ENCODE measurements at places on chromosomes 1 and 21. TPM values are rescaled to one million over a fixed set of nuclear protein-coding genes. Genes with fewer than 3 reads are reported as not detected.
A peak's percentile ranks its signal among the peaks of the same experiment; 100 is the strongest.

Gene CCDC185
- total RNA-seq, result 29.8 TPM

Gene C1orf94
- total RNA-seq, result 16.5 TPM

Gene MIXL1
- total RNA-seq, result 0.39 TPM

Gene CDC14A
- 28.3 TPM for total RNA-seq

Gene CELA3B
- total RNA-seq, result 0.63 TPM

Gene SH3GLB1
- total RNA-seq, result 58.9 TPM

Gene CFHR1
- not detected for total RNA-seq

GRCh38 chr1:85571181-85571759 is 9.3 kb upstream of the CCN1 start:
- no peaks in the 10 kb centered on the region for H3K4me1 ChIP-seq
- no peaks in the 10 kb centered on the region for H3K27me3 ChIP-seq
- DNase-seq, result no peak
- no peak overlapping the region for H3K4me3 ChIP-seq
- H3K27ac ChIP-seq, result no peak overlapping the region

DNA sequence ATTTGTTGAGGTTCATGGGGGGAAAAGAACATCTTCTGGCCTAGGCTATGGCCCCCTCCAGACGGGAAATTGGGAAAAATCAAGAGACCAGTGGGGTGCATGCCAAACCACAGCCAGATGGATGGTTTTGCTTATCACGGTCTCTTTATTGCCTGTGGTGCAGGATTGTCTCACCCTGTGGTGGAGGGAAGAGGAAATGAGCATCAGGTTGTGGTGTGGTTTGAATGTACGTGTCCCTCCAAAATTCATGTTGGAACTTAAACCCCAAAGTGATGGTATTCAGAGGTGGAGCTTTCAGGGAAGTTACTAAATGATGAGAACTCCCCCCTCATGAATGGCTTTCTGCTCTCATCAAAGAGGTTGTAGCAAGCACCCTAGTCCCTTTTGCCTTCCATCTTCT is 525.7 kb downstream of the NPHP4 start:
- H3K27me3 ChIP-seq, result no peaks in the 10 kb centered on the region
- no peak overlapping the region for H3K27ac ChIP-seq
- DNase-seq, result no peak

- H3K4me3 ChIP-seq, result no peak overlapping the region
- no peaks in the 10 kb centered on the region for H3K4me1 ChIP-seq
- no peaks in the 10 kb centered on the region for H3K36me3 ChIP-seq
- no peak overlapping the region for H3K27ac ChIP-seq
These were observed 28.3 kb downstream of the PRDX6 start for GRCh38 chr1:173505391-173505790.

DNA sequence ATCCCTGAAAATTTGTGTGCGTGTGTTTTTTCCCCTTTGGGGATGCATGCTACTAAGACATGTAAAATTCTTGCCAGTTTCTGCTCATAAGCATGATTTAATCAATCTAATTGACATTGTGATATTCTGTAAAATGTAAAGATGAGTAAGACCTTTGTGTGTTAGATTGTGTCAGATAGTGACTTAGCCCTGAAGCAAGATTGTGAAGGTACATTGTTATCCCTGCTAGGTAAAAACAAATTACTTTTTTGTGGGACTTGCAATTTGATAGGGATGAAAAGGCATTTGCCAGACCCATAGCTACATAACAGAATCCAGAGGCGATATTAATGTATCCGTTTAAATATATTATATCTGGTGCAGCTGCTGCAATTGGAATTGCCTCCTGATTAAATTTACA is 338.0 kb downstream of the RWDD3 start:
- no peak for DNase-seq
- H3K4me3 ChIP-seq, result no peak overlapping the region
- H3K4me1 ChIP-seq, result no peaks in the 10 kb centered on the region
- no peaks in the 10 kb centered on the region for H3K27me3 ChIP-seq

- H3K27me3 ChIP-seq, result no peaks in the 10 kb centered on the region
- no peak overlapping the region for H3K27ac ChIP-seq
- no peak for DNase-seq
These were observed 47.9 kb downstream of the LAMC1 start for GRCh38 chr1:183070923-183071618.

DNA sequence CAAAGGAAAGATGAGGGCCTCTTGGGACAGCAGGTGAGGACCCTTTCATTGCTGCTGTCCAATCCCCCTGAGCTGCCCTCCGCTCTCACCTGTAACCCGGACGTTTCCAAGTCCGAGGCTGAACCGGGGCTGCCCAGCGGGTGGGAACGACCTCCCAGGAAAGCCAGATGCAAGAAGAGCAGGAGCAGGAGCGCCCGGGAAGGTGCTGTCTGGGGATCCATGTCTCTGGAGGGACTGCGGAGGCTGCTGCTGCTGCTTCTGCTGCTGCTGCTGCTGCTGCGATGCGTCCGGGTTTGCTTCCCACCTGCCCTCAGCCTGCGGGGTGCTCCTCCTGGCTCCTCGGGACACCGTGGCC is at the start of gene NPPB:
TSS of gene NPPB (minus strand) at position 333 of the 355 bp plus-strand sequence. CDS start at position 221, 112 bp downstream.
- H3K36me3 ChIP-seq, result no peaks in the 10 kb centered on the region
- no peak within 1 kb of the TSS for H3K27ac ChIP-seq
- H3K4me3 ChIP-seq, result no peak within 1 kb of the TSS
- DNase-seq, result no peak

GRCh38 chr1:213535679-213536078 is 452.1 kb upstream of the PROX1 start:
- DNase-seq, result peak; percentile 48
- H3K4me1 ChIP-seq, result peaks cover 3% of the 10 kb centered on the region
- H3K4me3 ChIP-seq, result peak overlapping the region; percentile 1
- no peaks in the 10 kb centered on the region for H3K27me3 ChIP-seq

DNA sequence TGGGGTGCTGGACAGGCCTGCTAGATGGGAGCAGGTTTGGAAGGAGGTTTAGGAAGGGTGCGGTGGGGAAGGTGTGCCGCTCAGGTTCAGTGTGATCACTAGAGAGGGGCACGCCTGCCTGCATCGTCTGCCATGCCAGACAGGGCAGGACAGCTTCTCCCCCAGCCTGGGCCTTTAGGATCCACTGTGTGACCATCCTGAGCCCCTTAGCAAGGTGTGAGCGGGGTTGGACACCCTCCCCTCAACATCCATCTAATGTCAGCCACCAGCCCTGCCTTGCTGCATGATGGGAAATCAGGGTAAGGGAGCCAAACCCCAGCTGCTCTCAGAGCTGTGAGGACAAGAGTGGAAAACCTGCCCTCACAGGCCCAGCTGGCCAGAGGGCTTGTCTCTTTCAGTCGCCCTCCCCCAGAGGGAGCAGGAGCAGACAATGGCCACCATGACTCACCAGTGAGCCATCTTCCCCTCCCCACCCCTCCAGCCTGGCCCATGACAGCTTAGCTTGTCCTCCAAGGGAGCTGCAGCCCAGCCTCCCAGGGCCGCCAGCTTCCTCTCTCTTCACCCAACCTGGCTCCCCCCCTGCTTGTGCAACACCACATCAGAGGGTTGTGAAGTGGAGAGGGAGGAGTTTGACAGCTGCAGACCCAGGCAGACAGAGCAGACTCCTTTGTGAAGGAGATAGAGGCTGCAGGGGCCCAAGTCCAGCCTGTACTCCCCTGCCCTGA is 37.0 kb downstream of the NUAK2 start:
- H3K27me3 ChIP-seq, result no peaks in the 10 kb centered on the region
- H3K4me1 ChIP-seq, result peaks cover 21% of the 10 kb centered on the region
- H3K4me3 ChIP-seq, result no peak overlapping the region
- H3K27ac ChIP-seq, result no peak overlapping the region
- no peaks in the 10 kb centered on the region for H3K36me3 ChIP-seq

- H3K27ac ChIP-seq, result no peak overlapping the region
- no peak overlapping the region for H3K4me3 ChIP-seq
- no peaks in the 10 kb centered on the region for H3K36me3 ChIP-seq
These were observed 94.0 kb downstream of the PCP4 start for GRCh38 chr21:39961251-39961650.

DNA sequence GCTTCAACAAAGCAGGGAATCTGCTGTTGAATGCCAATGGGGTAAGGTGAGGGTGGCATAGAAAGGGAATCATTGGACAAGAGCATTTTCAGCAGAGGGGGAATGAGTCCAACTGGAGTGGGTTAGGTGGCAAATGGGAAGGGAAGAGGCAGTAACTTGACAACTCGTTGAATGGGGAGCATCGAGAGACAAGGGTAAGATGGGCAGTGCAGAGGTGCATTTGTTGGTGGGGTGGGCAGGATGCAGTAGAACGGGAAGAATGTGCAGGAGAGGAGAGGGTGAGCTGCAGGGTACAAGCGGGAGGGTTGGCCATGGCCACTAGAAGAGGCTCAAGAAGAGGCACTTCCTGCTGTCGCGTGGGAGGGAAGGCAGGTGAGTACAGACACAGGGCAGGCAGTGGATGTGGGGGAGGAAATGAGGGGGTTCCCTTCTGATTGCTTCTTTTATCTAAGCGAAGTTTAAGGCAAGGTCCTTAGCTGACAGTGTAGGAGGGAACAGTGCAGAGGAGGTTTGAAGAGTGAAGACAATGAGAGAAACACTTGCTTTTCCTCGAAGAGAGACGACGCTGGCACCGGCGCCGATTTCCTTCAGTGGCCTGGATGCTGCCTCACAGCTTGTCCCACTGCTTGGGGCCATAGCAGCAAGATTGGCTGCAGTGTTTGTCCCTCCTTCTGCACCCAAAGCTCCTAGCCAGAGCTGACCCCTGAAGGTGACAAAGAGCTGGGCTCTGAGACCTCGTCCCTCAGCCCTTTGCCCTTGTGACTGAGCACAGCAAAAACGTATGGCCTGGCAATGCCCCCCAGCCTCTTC is 3.2 kb upstream of the IKBKE start:
- no peaks in the 10 kb centered on the region for H3K36me3 ChIP-seq
- no peak overlapping the region for H3K4me3 ChIP-seq
- H3K27me3 ChIP-seq, result no peaks in the 10 kb centered on the region
- peaks cover 4% of the 10 kb centered on the region for H3K4me1 ChIP-seq
- no peak overlapping the region for H3K27ac ChIP-seq
- no peak for DNase-seq

GRCh38 chr1:115215110-115215509 is 122.9 kb downstream of the NGF start:
- H3K4me1 ChIP-seq, result peaks cover 5% of the 10 kb centered on the region
- H3K27ac ChIP-seq, result no peak overlapping the region
- no peak for DNase-seq
- no peaks in the 10 kb centered on the region for H3K36me3 ChIP-seq
- no peak overlapping the region for H3K4me3 ChIP-seq

- H3K4me1 ChIP-seq, result no peaks in the 10 kb centered on the region
- no peak overlapping the region for H3K4me3 ChIP-seq
- no peaks in the 10 kb centered on the region for H3K27me3 ChIP-seq
- H3K27ac ChIP-seq, result no peak overlapping the region
- no peaks in the 10 kb centered on the region for H3K36me3 ChIP-seq
These were observed 33.0 kb downstream of the ETS2 start for GRCh38 chr21:38838598-38839327.

- no peak for DNase-seq
- H3K36me3 ChIP-seq, result no peaks in the 10 kb centered on the region
- H3K27me3 ChIP-seq, result no peaks in the 10 kb centered on the region
These were observed 8.9 kb upstream of the A3GALT2 start for GRCh38 chr1:33329600-33330305.

DNA sequence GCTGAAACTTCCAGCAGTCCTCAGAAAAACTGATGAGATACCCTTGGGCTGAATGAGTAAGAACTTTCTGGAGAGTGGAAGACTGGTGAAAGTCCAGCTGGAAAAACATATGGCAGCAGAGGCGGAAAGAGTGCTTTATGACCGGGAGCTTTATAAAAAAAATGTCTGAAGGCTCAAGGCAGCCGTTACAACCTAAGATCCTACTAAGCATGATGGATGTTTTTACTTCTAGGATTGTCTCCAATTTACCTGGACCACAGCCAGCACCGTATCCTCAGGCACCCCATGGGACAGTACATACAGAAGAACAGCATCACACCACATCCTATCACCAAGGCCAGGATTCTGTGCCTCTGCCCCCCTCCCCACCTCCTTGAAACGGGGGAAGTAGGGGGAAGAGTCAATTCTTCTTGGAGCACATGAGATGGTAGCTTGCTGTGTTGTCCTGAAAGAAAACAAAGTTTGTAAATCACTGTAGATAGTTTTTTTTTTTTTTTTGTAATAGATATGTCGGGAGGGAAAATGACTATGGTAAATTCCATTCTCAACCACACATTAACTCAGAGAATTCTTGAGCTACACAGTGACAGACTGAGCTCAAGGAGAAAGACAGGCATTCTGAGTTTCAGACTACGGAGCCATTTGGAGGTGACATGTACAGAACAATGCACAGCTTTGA is 11.8 kb upstream of the IRF2BP2 start:
- DNase-seq, result no peak
- no peak overlapping the region for H3K4me3 ChIP-seq
- no peaks in the 10 kb centered on the region for H3K36me3 ChIP-seq
- no peaks in the 10 kb centered on the region for H3K27me3 ChIP-seq
- H3K27ac ChIP-seq, result no peak overlapping the region
- peaks cover 6% of the 10 kb centered on the region for H3K4me1 ChIP-seq

- H3K4me3 ChIP-seq, result no peak overlapping the region
- H3K4me1 ChIP-seq, result no peaks in the 10 kb centered on the region
- no peak for DNase-seq
- no peaks in the 10 kb centered on the region for H3K27me3 ChIP-seq
- H3K27ac ChIP-seq, result no peak overlapping the region
These were observed 20.9 kb upstream of the ATP5PO start for GRCh38 chr21:33936301-33937038.

DNA sequence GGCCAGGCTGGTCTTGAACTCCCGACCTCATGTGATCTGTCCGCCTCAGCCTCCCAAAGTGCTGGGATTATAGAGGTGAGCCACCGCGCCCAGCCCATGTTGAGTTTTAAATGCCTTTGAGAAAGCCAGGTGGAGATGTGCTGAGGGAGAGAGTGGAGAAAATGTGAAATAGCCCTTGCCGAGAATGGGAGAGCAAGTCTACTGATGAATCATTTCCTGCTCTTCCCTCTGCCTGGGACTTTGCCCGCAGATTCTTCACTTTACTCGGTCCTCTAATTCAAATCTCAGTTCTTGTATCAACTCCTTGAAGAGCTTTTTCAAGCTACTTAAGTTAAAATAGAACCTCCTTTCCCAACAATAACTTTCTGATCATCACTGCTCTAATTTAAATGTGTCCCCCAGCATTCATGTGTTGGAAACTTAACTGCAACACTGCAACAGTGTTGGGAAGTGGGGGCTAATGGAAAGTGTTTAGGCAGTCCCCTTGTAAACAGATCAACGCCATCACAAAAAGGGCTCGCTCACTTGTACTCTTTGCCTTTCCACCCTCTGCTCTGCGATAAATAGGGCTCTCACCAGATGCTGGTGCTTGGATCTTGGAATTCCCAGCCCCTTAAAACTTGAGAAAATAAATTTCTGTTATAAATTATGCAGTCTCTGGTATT is 27.8 kb downstream of the OSBPL9 start:
- peaks cover 43% of the 10 kb centered on the region for H3K4me1 ChIP-seq
- no peaks in the 10 kb centered on the region for H3K36me3 ChIP-seq
- no peaks in the 10 kb centered on the region for H3K27me3 ChIP-seq

Measured in testis (tissue), 5 donors.